SJCRH30 (cell line): ENCODE measurements at places on chromosomes 12 and 14. TPM values are rescaled to one million over a fixed set of nuclear protein-coding genes. Genes with fewer than 3 reads are reported as not detected.

DNA sequence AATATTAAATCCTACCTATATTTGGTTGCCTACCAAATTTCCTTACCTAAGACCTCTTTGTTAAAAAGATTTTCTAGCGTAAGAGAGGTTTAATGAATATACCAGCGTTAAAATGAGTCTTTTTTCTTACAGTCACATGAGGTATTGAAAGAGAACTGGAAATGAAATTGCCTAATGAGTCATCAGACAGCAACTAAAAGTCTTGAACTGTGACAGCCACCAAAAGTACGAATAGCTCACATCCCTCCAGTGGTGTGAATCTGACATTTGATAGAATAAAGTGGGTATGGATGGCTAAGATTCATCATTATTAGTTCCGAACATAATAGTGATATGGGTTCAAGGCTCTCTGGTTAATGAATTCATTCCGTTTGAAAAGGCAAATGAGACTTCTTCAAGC lies 1297.3 kb downstream of the AACS start:
- no peak for DNase-seq

- no peak for DNase-seq
Measured at GRCh38 chr14:96205978-96206360, 1.3 kb downstream of the BDKRB2 start.

DNA sequence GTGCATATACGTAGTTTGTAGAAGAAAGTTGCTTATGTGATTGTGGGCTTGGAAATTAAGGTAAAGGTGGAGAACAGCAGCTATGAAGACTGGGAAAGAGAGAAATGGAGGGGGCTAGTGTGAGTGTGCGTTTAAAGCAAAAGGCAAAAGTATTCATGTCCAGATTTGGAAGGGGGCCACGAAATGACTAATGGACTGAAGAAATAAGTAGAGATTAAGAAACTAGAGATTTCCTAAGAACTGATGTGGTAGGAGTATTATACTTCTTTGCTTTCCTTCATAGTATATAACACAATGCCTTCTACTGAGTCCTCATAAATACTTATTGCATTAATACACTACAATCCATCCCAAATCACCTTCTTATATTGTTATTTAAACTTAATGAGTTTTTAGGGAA lies 298.6 kb upstream of the NOVA1 start:
- no peak for DNase-seq

- DNase-seq: no peak
Measured at GRCh38 chr14:97120204-97120603, 323.0 kb downstream of the VRK1 start.

- no peak for DNase-seq
Measured at GRCh38 chr12:5944688-5945070, 380 bp downstream of the ANO2 start.

DNA sequence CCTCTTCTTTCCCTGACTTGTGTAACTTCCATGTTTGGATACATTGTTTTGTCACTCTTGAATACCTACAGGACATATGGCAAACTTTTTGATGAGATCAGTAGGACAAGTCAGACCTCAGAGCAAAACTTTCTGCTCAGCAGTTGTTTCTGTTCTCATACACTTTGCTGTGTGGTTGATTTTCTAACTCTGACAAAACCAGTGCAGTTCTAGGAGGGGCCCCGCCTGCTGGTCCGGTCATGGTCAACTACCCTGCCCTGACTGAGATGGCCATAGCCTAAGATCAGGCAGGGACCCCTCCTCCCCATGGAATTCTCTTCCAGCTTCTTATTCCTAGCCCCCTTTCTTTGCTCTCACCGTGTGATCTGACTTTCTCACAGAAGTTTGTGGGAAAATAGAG lies 92.8 kb downstream of the OTOGL start:
- DNase-seq: no peak

- no peak for DNase-seq
Measured at GRCh38 chr12:1843641-1844005, 23.3 kb downstream of the LRTM2 start.

DNA sequence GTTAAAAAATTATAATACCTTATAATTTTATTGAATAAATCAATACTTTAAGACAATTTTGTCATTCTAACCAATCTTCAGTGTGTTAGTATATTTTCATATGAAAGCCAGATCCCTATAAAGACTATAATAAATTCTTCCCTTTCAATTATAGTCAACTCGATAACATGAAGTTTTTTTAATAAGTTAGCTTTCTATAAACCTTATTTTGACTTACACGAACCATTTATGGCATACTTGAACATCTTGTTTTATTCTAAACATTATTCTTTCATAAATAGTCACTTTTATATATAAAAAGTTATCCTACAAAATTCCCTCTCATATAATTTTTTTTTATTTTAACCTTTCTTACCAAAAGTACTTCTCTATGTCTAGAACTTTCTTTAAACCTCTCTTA lies 1002.3 kb downstream of the TMEM121 start:
- no peak for DNase-seq

The KRT83 gene
- not detected in 2 replicates for total RNA-seq

The ACTN1 gene
- 101 and 104 TPM in 2 replicates for total RNA-seq

- DNase-seq: no peak
Measured at GRCh38 chr12:52401526-52401925, 4.6 kb downstream of the KRT82 start.

DNA sequence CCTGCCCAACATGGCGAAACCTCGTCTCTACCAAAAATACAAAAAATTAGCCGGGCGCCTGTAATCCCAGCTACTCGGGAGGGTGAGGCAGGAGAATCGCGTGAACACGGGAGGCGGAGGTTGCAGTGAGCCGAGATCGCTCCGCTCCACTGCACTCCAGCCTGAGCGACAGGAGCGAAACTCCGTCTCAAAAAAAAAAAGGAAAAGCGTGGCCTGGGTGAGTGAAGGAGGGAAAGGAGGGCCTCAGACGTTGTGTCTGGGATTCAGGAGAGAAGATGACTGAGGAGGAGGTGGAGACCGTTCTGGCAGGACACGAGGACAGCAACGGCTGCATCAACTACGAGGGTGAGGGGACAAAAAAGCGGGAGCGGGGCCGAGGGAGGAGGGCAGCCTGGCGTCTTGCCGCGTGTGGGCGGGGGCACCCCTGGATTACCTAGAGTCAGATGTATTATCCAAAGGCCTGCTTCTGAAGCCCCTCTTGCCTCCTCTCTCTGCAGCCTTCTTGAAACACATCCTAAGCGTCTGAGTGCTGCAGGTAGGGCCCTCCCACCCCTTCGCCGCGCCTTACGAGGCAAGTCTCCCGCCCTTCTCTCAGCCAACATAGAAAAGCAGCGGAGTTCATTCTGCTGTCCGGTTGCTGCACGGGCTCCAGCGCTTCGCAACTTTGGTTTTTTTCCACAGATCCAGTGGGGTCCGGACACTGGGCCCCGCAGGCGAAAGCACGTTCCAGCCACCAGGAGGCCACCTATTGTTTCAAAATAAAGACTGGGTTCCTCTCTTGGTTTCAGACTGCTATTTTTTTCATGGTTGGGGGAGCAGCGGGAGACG lies 744 bp upstream of the MYL6 start:
- peak; percentile 81 for DNase-seq

- DNase-seq: no peak
Measured at GRCh38 chr14:74609721-74610120, 2.3 kb downstream of the LTBP2 start.

- DNase-seq: no peak
Measured at GRCh38 chr12:50111395-50111692, 692 bp upstream of the COX14 start.

GRCh38 chr12:123847019-123847418 lies 84.9 kb downstream of the DNAH10 start:
- no peak for DNase-seq

The PRH1 gene
- 10.0 and 13.9 TPM in 2 replicates for total RNA-seq

- no peak for DNase-seq
Measured at GRCh38 chr12:79487386-79488110, 203.2 kb downstream of the PAWR start.

The CIDEB gene
- 0.08 and 0.20 TPM in 2 replicates for total RNA-seq

The SVOP gene
- total RNA-seq: not detected in 2 replicates

- peak; percentile 74 for DNase-seq
Measured at GRCh38 chr14:39368261-39368959, 63.8 kb downstream of the FBXO33 start.

DNA sequence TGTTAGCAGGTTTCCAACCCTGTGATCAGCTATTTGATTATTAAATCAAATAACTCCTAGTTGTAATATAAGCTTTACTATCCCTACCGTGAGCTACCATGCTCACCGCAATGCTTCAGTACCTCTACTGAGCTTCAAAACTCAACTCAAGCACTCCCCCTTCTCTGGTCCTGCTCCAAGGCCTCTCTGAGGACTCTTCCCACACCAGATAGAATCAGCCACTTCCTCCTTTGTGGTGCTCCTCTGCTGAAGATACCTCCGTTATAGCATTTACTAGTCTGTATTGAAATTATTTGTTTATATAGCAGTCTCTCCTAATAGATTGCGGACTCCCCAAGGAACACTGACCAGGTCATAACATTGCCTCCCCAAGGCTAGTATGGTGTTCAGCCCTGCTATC lies 17.5 kb downstream of the AREL1 start:
- no peak for DNase-seq

GRCh38 chr12:121284551-121285390 lies 11.7 kb downstream of the CAMKK2 start:
- no peak for DNase-seq

DNA sequence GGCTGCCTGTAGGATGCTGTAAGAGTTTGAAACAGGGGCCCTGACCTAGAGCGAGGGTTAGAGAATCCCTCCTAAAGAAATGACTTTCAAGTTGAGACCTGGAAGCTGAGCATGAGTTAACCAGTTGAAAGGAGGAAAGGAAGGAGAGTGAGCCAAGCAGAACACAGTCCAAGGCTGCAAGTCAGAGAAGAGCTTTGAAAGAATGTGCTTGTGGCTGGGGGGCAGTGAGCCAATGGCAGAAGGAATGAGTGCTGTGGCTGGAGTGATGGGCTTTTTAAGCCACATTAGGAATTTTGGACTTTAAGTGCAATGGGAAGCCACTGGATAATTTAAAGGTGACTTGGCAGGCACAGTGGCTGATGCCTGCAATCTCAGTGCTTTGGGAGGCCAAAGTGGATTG lies 18.1 kb downstream of the CDKN1B start:
- no peak for DNase-seq

GRCh38 chr12:88951177-88951576 lies 370.9 kb upstream of the KITLG start:
- DNase-seq: no peak
